ENCODE measurements at places on chromosomes 12 and 14.

- no peak for DNase-seq
These were observed 156.5 kb downstream of the EPS8 start for GRCh38 chr12:15632708-15633107.

DNA sequence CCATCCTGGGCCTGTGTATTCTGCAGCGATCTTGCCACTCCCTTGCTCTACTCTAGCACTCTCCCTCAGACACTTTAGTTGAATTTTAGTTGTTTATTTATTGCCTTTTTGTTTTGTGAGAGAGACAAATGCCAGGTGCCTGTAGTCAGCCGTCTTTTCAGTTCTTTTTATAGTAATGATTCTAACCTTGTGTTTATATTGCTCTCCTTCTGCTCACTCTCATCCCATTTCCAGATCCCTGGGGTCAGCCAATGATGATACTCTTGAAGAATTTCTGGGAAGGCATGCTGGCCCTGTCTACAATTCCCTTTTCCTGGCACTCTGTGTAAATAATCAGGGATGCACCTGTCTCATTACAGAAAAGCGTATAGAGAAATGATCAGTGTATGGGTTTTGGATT lies 334.1 kb upstream of the MIS18BP1 start:
- no peak for DNase-seq

GRCh38 chr12:7512553-7512952 lies 9.0 kb upstream of the CD163 start:
- DNase-seq, result no peak

DNA sequence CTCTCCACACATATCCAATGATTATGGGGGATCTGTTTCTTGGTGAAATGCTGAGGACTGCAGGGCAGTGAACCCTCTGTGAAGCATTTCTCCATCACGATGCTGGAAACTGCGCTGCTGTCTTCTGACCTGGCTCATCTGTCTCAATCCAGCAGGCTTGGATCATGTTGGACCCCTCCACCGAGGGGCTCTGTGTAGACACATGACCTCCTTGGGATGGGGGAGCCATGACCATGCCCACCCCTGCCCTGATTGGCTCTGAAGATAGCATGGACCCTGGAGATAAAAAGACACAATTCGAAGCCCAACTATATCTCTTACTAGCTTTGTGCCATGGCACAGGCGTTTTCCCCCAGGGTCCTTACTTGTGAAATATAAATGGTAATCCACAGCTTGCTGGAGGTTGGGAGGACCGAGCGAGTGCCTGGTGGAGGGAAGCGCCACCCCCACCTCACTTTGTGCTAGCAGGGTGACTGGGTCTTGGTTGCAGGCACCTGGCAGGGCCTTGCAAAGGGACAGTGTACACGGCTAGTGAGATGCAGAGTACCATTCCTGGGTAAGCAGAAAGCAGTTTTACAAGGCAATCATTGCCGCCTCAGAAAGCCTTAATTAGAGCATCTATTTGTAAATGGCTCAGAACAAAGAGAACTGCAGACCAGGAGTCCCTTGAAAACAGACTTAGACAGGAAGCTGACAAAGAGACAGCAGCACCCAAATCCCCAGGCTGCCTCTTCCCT lies 2.4 kb upstream of the KRT83 start:
- no peak for DNase-seq

GRCh38 chr12:66964629-66965028 lies 285.8 kb upstream of the GRIP1 start:
- no peak for DNase-seq

GRCh38 chr12:94868161-94868560 lies 135.3 kb downstream of the NDUFA12 start:
- DNase-seq, result no peak

- no peak for DNase-seq
These were observed 68.6 kb downstream of the MIA2 start for GRCh38 chr14:39302124-39302810.

GRCh38 chr12:63400718-63401117 lies 249.7 kb upstream of the AVPR1A start:
- DNase-seq, result no peak

GRCh38 chr12:132899033-132899432 lies 11.6 kb upstream of the CHFR start:
- no peak for DNase-seq

GRCh38 chr14:96297000-96297399 lies 41.0 kb downstream of the BDKRB1 start:
- no peak for DNase-seq

- no peak for DNase-seq
These were observed 87.2 kb downstream of the PAPLN start for GRCh38 chr14:73324533-73324932.

GRCh38 chr12:121223292-121224285 lies 13.7 kb downstream of the P2RX4 start:
- no peak for DNase-seq

GRCh38 chr12:113325916-113326315 lies 9.0 kb downstream of the SLC8B1 start:
- no peak for DNase-seq
